Fibroblast of villous mesenchyme (primary cell): ENCODE measurements at places on chromosomes 12 and 14.

GRCh38 chr14:102591372-102591943 lies 991 bp upstream of the RCOR1 start:
- peak; percentile 40 for DNase-seq

GRCh38 chr14:59342516-59343484 lies 122.4 kb downstream of the GPR135 start:
- no peak for DNase-seq

GRCh38 chr12:124736115-124737039 lies 127.3 kb downstream of the SCARB1 start:
- DNase-seq = no peak

GRCh38 chr12:84413656-84414055 lies 498.9 kb downstream of the SLC6A15 start:
- DNase-seq = no peak

- peak; percentile 53 for DNase-seq
Observed at GRCh38 chr12:27901959-27902358, 70.6 kb downstream of the PTHLH start.

GRCh38 chr12:107948391-107948945 lies 174.0 kb downstream of the ASCL4 start:
- DNase-seq = no peak

- no peak for DNase-seq
Observed at GRCh38 chr12:40405419-40405818, 180.6 kb downstream of the LRRK2 start.

- peak; percentile 97 for DNase-seq
Observed at GRCh38 chr14:103361867-103362266, 23.3 kb upstream of the MARK3 start.

DNA sequence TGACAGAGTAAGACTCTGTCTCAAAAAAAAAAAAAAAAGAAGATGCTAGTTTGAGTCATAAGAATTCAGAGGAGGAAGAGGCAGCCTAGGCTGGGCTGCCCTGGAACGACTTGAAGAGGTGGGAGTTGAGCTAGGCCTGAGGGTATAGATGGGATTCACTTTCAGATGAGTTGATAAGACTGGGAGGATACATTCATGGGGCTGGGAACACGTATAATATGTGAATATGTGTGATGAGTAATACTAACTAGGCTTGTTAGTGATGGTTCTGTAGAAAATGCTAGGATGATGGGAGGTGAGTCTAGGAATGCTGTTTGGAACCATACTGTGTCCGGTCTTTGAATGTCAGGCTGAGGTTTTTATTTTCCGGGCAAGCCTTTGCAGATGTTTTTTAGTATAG lies 9.0 kb downstream of the PLEKHA5 start:
- peak; percentile 74 for DNase-seq

DNA sequence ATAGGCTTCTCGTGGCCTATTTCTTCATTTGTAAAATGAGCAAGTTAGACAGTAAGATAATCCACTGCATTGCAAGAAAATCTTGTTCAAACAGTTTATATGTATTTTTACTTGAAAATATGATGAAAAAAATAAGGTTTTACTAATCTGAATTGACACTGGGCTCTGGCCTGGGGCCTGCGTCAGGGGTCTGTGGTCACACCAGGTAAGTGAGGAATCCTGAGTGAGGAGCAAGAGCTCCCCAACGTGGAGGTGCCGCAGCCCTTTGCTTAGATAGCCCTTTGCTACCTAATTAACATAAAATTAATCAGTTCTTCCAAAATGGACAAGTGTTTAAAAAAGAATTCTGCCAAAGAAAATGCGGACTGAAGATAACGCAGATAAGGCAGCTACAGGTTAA lies 39.1 kb upstream of the STAB2 start:
- DNase-seq = no peak

GRCh38 chr12:115335594-115335993 lies 651.6 kb upstream of the TBX3 start:
- no peak for DNase-seq

DNA sequence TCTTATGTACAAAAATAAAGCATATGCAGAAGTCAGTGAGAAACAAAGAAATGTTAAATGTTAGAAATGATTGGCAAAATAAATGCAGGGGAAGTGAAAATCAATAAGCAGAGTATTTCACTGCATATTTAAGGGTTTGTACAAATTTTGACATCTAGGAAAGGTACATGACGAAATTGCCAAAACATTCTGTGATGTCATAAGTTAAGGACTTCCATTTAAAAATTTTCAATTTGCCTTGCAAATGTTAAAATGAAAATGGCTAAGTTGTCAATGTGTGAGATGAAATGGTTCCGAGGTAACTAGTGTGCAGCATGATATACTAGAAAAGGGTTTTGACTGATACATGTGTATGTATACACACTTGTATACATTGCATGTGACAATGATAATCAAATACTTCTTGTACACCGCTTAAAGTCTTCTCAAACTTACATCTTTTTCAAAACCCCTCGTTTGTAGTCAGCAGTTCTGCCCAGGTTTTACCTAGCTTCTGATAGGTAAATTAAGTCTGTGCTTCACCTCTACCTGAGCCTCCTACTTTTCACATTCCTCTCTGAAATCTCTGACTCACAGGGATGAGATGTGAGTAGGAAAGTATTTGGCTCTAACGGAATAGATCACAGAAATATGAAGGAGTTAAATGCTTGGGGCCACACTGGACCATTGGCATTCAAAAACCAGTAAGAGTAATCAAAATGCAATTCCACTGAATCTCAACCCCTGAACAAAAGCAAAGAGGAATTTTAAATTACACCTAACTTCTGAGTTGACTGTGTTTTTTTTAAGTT lies 442.4 kb upstream of the FOXG1 start:
- no peak for DNase-seq

- no peak for DNase-seq
Observed at GRCh38 chr14:104304451-104305351, 166.3 kb downstream of the KIF26A start.

DNA sequence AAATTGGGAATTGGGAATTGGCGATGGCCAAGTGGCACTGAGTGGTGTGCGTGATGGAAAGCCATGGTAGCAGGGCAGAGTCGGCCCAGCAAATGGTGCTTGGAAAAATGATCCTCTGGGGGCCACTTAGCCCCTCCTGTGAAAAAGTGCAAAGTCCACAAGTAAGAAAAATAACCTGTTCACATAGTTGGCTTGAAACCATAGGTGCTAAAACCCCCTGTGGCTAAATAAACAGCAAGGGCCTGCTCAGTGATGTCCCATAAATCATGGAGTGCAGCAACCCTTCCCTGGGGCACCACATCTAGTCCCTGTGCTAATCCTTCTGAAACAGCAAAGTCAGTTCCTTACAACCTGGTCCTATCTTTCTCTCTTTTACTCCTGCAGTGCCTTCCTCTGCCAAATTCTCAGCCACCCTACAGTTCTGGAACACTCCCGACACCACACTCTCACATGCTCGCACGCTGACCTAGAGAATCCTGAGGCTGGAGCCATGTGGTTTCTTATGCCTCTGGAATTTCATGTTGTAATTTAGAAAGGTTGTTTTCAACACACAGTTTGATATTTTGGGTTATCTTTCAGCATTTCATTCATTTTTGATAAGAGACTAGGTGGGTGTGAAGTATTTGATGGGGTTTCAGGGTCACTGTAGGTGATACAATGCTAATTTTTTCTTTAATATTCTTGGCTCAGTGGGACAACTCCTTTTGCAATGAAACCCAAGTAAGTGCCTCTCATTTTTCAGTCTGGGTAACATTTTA lies 123.6 kb downstream of the SMOC1 start:
- DNase-seq = no peak

GRCh38 chr12:116172224-116172849 lies 105.2 kb downstream of the MED13L start:
- no peak for DNase-seq

GRCh38 chr12:2756756-2757155 lies 38.0 kb upstream of the FKBP4 start:
- no peak for DNase-seq

GRCh38 chr12:103181366-103182152 lies 224.1 kb downstream of the ASCL1 start:
- no peak for DNase-seq

DNA sequence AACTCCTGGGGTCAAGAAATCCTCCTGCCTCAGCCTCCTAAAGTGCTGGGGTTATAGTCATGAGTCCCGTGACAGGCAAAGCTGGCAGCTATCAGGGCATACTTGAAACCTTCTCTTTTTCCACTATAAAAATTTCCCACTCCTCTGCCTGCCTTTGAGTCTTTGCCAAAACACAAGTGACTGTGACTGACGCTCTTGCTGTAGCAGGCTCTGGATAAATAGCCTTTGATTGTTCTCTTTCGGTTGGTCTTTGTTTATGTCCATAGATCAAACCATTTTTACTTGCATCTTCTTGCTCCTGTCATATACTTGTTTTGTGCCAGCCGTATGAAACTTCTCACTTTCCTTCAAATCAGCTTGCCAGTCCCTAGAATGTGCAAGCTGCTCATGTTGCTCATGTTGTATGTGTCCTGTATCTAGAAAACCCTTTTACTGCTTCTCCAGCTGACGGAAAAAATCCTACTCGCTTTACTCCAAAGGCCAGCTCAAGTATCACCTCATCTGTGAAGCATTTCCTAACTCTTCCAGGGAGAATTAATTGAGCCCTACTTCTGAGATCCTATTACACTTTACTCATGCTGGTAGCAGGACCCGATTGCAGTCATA lies 73.1 kb downstream of the RESF1 start:
- peak; percentile 44 for DNase-seq

DNA sequence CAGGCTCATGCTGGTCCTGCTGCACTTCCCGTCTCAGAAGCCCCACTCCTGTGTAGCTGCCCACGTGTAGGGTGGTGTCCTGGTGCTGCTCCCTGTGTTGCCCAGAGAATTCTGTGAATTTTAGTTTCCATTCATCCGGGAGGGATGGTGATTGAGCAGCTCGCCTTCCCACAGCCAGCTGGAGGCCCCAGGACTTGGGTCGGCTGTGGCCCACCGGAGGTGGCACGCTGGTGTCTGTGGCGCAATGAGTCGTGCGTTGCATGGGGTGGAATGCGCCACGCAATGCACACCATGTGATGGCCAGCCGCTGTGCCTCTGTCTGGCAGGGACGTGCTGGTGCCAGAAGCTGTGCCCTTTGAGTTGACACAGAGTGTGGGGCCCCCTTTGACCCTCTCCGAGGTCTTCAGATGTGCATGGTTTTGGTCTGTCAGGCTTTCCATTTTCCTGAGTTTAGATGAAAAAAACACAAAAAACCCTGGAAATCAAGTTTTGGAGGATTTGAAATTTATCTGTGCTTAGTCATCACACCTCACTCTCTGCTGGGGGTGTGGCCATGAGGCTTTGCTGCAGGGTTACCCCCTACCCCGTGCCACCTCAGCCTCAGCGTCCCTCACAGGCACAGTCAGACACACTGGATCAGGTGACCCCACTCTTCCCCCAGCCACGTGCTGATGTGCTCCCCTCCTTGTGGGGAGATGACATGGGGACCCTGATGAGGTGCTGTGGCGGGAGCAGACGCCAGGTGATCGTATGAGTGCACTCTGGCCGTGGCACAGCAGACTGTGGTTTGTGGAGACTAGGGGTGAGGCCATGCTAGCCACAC lies 64.6 kb downstream of the EP400 start:
- DNase-seq = no peak

- DNase-seq = no peak
Observed at GRCh38 chr14:69573831-69574262, 824 bp downstream of the CCDC177 start.

GRCh38 chr14:46344327-46344937 lies 307.1 kb downstream of the RPL10L start:
- DNase-seq = peak; percentile 2

GRCh38 chr12:26245175-26245942 lies 50.0 kb downstream of the SSPN start:
- no peak for DNase-seq

- DNase-seq = no peak
Observed at GRCh38 chr14:95072310-95072905, 84.9 kb downstream of the DICER1 start.

GRCh38 chr12:124400124-124400523 lies 105.2 kb downstream of the RFLNA start:
- no peak for DNase-seq

DNA sequence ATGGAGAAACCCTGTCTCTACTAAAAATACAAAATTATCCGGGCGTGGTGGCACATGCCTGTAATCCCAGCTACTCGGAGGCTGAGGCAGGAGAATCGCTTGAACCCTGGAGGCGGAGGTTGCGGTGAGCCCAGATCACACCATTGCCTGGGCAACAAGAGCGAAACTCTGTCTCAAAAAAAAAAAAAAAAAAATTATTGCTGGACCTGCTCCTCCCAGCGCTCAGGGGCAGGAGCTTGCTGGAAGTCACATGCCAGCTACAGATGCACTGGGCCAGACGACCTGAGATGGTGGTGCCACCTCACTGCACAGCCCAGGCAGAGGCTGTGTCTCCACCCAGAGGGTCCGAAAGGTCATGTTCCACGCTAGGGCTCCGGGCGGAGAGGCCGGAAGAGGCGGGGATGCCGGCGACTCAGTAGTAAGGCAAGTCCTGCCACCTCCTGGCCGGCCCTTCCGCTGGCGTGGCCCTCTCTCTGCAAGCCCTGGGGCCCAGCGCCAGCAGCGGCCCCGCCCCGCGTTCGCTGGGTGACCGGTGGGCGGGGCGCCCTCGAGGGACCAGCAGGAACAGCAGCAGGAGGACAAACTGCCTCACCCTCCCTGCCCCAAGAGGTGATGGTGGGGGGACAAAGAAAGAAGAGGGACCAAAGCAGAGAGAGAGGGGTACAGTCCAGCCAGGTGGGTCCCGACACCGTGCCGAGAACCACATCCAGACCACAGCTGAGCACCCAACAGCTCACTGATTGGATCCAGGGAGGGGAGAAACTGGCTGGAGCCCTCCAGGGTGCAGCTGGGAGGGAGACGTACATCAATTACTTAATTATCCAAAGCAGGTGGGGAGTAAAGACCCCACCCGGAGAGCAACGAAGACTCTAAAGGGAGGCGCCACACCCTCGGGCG lies 3.6 kb upstream of the RHOF start:
- peak; percentile 93 for DNase-seq

DNA sequence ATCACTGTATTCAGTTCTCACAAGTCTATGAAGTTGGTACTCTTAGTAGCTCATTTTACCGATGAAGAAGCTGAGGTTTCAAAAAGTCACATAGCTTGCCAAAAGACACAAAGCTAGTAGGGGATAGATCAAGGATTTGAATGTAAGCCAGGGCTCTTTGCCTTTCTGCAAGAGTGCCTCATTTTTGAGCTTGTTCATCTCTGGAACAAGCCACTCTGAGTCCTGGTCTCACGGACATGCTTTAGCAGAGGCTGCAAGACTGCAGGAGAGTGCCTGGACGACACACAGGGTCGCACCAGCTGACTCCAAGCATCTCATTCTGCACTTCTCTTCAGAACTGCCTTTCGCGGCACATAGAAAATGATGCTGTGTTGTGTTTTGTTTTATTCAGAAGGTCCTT lies 3.7 kb downstream of the NUAK1 start:
- DNase-seq = no peak

GRCh38 chr14:68977180-68977717 lies 1.9 kb downstream of the ACTN1 start:
- no peak for DNase-seq

- DNase-seq = no peak
Observed at GRCh38 chr12:47028981-47029708, 50.3 kb upstream of the PCED1B start.

- DNase-seq = no peak
Observed at GRCh38 chr14:50998612-50999011, 54.3 kb upstream of the PYGL start.
